ENCODE measurements at places on chromosomes 3 and 15. TPM values are rescaled to one million over a fixed set of nuclear protein-coding genes. Genes with fewer than 3 reads are reported as not detected.

- no peak for DNase-seq
- no peaks in the 10 kb centered on the region for H3K36me3 ChIP-seq
These were observed 52.0 kb downstream of the NTRK3 start for GRCh38 chr15:88204584-88204983.

GRCh38 chr15:43877371-43877770 lies 50.6 kb downstream of the WDR76 start:
- no peak overlapping the region for H3K4me3 ChIP-seq
- H3K27ac ChIP-seq: no peak overlapping the region
- no peaks in the 10 kb centered on the region for H3K36me3 ChIP-seq
- DNase-seq: no peak

- H3K27ac ChIP-seq: no peak overlapping the region
- H3K4me1 ChIP-seq: no peaks in the 10 kb centered on the region
- no peak for DNase-seq
- H3K36me3 ChIP-seq: no peaks in the 10 kb centered on the region
These were observed 722.0 kb upstream of the CFAP20DC start for GRCh38 chr3:59771768-59772181.

DNA sequence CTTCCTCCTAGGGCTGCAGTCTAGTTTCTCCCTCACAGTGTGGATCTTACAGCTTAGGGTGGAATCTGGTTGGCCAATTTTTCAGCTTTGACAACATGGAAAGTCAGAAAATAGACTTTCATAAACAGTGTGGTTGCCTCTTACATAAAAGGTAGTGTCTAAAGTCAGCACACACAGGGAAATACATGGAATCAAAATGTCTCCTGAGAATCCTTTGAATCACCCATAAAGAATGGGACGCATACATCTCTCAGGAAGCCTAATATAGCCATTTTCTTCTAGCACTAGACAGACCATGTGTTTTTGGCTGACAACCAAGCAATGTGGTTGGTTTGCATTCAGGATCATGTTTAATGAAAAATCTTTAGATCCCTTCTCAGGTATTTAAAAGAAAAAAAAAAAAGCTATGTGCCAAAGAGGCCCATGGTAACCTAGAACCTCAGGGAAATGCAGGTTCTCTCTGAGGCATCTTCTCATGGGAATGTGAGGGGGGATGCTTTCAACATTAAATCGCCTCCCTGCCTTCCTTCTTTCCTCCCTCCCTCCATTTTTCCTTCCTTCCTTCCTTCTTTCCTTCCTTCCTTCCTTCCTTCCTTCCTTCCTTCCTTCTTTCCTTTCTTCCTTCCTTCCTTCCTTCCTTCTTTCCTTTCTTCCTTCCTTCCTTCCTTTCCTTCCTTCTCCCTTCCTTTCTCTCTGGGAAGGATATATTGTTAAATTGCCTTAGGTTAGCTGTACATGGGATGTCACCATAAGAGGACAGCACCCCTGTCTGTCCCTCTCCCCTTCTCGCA lies 34.3 kb upstream of the ZBTB38 start:
- H3K27me3 ChIP-seq: no peaks in the 10 kb centered on the region
- H3K36me3 ChIP-seq: no peaks in the 10 kb centered on the region
- H3K4me3 ChIP-seq: no peak overlapping the region
- no peak for DNase-seq
- H3K27ac ChIP-seq: no peak overlapping the region

NCK1 gene
- 28.7 TPM for total RNA-seq

DNA sequence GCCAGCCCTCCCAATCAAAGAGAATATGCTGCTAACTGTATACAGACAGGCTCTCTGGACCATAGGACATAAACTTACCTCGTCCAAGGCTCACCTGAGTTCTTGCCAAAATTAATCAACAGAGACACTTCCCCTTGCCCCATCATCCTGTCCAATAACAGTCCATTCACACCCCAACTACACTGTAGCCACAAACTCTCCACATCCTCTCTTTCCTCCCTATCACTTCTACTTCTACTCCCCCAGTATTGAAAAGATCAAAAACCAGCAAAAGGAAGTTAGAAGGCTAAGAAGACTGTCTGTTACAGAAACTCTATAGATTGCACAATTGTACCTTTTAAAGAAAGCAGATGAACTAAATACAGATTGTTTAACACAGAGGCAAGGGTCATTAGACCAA lies 133.5 kb upstream of the STT3B start:
- no peak for DNase-seq
- H3K27me3 ChIP-seq: no peaks in the 10 kb centered on the region
- H3K36me3 ChIP-seq: no peaks in the 10 kb centered on the region
- H3K4me1 ChIP-seq: no peaks in the 10 kb centered on the region
- no peak overlapping the region for H3K27ac ChIP-seq

DNA sequence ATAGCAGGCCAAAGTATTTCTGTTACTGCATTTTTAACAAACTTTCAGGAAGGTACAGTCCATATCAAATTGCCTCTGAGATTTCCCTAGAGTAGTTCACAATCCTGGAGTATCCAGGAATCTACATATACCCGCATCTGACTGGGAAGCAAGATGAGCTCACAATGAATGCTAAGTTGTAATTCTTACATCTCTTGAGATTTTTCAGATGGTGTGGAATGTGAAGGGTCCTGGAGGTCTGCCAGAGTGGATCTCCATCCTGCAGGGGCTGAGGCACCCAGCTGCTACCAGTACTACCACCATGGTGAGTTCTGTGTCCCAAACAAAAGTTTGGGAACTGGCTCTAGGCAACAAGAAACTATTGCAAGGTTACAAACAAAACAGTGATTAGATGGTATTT lies 156.7 kb upstream of the CCDC54 start:
- no peak overlapping the region for H3K27ac ChIP-seq
- H3K4me1 ChIP-seq: no peaks in the 10 kb centered on the region
- no peak for DNase-seq

- H3K4me3 ChIP-seq: no peak overlapping the region
- H3K27ac ChIP-seq: no peak overlapping the region
- no peaks in the 10 kb centered on the region for H3K36me3 ChIP-seq
These were observed 104.8 kb downstream of the MYO5A start for GRCh38 chr15:52423852-52424251.

GRCh38 chr15:66875588-66876420 lies 173.8 kb downstream of the SMAD6 start:
- no peak overlapping the region for H3K4me3 ChIP-seq
- H3K27ac ChIP-seq: no peak overlapping the region
- no peaks in the 10 kb centered on the region for H3K36me3 ChIP-seq
- DNase-seq: peak; percentile 48
- H3K4me1 ChIP-seq: no peaks in the 10 kb centered on the region
- H3K27me3 ChIP-seq: no peaks in the 10 kb centered on the region

DNA sequence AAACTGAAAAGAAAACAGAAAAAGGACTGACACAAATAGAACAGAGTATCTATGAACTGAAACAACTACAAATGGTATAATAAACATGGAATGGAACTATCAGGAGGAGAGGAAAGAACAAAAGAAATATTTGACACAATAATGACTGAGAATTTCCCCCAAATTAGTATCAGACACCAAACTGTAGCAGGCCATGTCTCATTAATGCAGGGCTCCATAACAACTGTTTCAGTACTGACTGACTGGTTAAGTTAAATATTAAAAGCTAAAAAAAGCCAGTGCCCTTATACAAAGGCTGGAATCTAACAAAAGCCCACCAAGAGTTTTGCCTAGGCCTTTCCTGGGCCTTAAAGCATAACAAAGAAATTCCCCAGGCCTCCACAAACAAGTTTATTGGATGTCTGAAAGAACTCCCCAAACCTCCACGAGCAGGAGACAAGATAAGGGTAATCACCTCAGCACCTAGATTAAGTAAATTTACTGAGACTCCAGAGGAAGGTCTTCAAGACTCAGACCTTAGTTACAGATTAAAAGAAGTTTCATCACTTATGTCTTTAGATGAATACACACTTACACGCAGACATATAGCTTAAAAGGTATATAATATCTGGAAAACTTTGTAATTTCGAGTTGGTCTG lies 45.7 kb downstream of the KPNA1 start:
- peaks cover 10% of the 10 kb centered on the region for H3K4me1 ChIP-seq
- peaks cover 6% of the 10 kb centered on the region for H3K27me3 ChIP-seq
- no peaks in the 10 kb centered on the region for H3K36me3 ChIP-seq
- H3K4me3 ChIP-seq: no peak overlapping the region

CORO2B gene
- total RNA-seq: 3.4 TPM

ADIPOQ gene
- total RNA-seq: not detected

KCNMB2 gene
- total RNA-seq: not detected

UBA5 gene
- 28.0 TPM for total RNA-seq

- H3K27me3 ChIP-seq: no peaks in the 10 kb centered on the region
- H3K27ac ChIP-seq: no peak overlapping the region
- H3K4me3 ChIP-seq: no peak overlapping the region
- no peak for DNase-seq
- no peaks in the 10 kb centered on the region for H3K4me1 ChIP-seq
These were observed 6.7 kb downstream of the VIPR1 start for GRCh38 chr3:42509111-42509510.

- no peak overlapping the region for H3K27ac ChIP-seq
- DNase-seq: no peak
- no peaks in the 10 kb centered on the region for H3K36me3 ChIP-seq
- no peak overlapping the region for H3K4me3 ChIP-seq
These were observed 527.9 kb upstream of the MDFIC2 start for GRCh38 chr3:70840106-70840870.

GRCh38 chr3:169846458-169847193 lies 23.1 kb downstream of the LRRC31 start:
- no peaks in the 10 kb centered on the region for H3K4me1 ChIP-seq
- no peaks in the 10 kb centered on the region for H3K36me3 ChIP-seq
- no peak overlapping the region for H3K27ac ChIP-seq
- no peak overlapping the region for H3K4me3 ChIP-seq

ENTPD3 gene
- total RNA-seq: 0.44 TPM

GRCh38 chr3:160986069-160986468 lies 119.1 kb downstream of the B3GALNT1 start:
- no peak overlapping the region for H3K4me3 ChIP-seq
- no peak overlapping the region for H3K27ac ChIP-seq
- no peaks in the 10 kb centered on the region for H3K4me1 ChIP-seq
- H3K36me3 ChIP-seq: no peaks in the 10 kb centered on the region
- DNase-seq: no peak

DNA sequence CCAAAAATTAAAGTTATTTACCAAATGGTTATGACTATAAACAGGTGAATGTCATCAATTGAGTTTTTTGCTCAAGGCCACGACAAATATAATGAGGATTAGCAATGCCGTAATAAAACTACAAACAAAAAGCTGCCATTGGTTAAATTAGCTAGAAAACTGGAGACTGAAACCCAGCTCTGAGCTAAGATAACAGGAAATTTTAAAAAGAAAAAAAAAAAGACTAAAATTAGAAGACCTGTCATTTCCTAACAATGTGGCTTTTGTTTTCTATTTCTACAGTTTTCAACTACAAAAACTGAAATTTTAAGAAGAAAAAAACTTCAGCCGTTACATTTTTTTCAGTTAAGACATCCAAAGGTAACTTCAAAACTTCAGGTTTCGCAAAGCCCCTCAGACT lies 9.7 kb downstream of the SLC12A6 start:
- no peaks in the 10 kb centered on the region for H3K36me3 ChIP-seq
- no peak overlapping the region for H3K4me3 ChIP-seq
- no peaks in the 10 kb centered on the region for H3K27me3 ChIP-seq
- DNase-seq: no peak
- H3K4me1 ChIP-seq: no peaks in the 10 kb centered on the region
- H3K27ac ChIP-seq: no peak overlapping the region

C3orf49 gene
- not detected for total RNA-seq

DNA sequence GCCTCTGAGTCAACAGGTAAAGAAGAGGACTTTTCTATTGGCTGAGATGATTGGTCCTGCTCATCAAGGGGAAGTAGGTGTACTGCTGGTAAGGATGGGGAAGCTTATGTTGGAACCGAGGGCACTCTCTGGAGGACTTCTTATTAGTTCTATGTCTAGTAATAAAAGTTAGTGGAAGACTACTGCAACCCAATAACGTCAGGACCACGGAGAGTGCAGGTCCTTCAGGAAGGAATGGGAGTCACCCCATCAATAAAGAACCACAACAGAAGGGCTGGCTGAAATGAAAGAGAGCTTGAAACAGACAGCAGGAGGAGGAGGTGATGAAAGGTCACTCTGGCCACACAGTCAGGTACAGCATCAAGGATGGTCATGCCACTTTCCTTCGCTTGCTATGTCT lies 68.8 kb upstream of the PRR23E start:
- H3K27ac ChIP-seq: no peak overlapping the region
- H3K27me3 ChIP-seq: no peaks in the 10 kb centered on the region
- DNase-seq: no peak
- H3K36me3 ChIP-seq: no peaks in the 10 kb centered on the region
- no peaks in the 10 kb centered on the region for H3K4me1 ChIP-seq
- no peak overlapping the region for H3K4me3 ChIP-seq

DNA sequence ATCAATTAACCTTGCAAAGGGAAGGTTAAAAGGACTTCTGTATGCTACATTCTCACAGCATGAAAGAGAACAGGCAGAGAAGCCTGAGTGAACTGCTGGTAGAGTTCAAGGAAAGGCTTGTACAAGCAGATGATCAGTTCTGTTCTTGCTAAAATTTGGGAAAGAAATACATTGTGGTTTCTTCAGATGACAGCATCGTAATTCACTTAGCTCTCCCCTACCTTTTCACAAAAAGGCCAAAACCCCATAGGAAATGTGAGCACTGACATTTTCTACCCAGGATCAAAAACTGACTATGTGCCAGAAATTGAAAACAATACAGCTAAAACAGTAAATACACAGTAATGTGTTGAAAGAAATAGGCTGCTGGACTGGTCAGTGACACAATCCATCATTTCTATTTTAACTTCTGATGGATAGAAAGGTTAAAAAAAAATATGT lies 216.4 kb downstream of the DPH6 start:
- no peaks in the 10 kb centered on the region for H3K36me3 ChIP-seq
- no peak overlapping the region for H3K4me3 ChIP-seq
- H3K27ac ChIP-seq: no peak overlapping the region
- H3K27me3 ChIP-seq: no peaks in the 10 kb centered on the region
- H3K4me1 ChIP-seq: no peaks in the 10 kb centered on the region
- no peak for DNase-seq

DNA sequence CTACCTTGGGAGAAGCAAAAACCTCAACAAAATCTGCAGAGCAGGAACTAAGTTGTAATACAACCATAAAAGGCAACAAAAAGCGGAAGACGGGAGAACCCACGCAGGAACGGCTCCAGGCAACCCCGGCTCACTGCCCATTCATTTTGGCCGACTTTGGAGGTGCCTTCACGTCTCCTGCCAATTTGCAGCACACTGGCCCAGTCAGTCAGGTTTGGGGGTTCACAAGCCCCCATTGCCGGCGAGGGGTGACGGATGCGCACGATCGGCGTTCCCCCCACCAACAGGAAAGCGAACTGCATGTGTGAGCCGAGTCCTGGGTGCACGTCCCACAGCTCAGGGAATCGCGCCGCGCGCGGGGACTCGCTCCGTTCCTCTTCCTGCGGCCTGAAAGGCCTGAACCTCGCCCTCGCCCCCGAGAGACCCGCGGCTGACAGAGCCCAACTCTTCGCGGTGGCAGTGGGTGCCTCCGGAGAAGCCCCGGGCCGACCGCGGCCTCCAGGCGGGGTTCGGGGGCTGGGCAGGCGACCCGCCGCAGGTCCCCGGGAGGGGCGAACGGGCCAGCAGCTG lies 463 bp downstream of the TERC start:
- peak; percentile 47 for DNase-seq
- peak overlapping the region; percentile 86 for H3K27ac ChIP-seq
- no peaks in the 10 kb centered on the region for H3K36me3 ChIP-seq

- no peak overlapping the region for H3K27ac ChIP-seq
- H3K4me3 ChIP-seq: no peak overlapping the region
- no peaks in the 10 kb centered on the region for H3K4me1 ChIP-seq
- peaks cover 2% of the 10 kb centered on the region for H3K36me3 ChIP-seq
These were observed 9.7 kb downstream of the WDR5B start for GRCh38 chr3:122406198-122406597.
